ENCODE measurements at places on chromosomes 1 and 21.

DNA sequence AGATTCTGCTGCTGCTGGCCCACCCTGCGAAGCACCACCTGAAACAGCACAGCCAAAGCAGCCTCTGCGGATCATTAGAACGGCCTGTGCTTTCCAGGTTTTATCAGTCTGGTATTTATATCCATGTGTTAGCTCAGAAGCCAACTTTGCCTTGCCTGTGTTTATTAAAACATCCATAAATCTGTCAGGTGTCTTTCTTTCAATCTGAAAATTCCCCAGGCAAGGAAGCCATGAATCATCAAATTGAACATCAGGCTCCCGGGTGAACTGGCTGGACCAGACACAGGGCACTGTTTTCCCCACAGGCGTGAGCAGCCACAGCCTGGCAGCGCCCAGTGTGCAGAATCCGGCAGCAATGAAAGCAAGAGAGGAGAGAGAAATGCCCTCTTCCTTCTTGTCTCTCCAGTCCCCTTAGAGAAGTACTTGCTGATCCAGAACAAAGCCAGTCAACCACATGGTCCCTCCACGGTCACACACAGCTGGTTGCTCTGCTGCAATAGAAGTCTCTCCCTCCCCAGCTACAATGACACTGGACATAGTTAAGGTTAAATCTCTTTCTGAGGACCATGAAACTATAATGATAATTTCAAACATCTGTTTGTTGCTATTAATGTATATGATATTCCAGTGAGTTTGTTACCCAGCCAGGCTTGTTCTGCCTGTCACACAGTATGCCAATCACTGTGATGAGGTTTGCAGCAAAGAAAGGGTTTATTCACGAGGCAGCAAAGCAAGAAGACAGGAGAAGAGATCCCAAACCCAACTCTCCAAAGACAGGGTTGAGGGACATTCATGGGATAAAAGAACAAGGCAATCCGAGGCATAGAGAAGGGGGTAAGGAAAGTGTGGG, 212.1 kb upstream of the FMN2 start:
- DNase-seq: no peak

- DNase-seq: no peak
Observed at GRCh38 chr1:177902266-177902665, 67.6 kb downstream of the SEC16B start.

DNA sequence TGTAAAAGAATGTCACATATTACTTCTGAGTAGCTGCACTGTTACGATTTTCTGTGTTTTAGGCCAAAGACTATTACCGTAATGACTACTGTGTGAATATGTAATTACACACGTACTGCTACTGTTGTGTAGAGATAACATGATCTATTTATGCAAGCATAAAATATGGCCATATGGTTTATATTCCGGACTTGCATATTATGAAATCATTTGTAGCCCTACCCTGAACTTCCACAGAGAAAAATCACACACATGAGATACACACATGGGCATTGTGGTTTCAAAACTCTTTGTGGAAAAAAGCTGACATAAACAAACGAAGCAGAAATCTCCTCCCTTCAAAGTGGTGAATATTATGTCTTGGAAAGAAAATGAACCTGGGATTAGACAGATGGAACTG, 373.0 kb upstream of the ADAMTS5 start:
- DNase-seq: peak; percentile 70

- no peak for DNase-seq
Observed at GRCh38 chr21:42026082-42026435, 15.9 kb upstream of the ZBTB21 start.

DNA sequence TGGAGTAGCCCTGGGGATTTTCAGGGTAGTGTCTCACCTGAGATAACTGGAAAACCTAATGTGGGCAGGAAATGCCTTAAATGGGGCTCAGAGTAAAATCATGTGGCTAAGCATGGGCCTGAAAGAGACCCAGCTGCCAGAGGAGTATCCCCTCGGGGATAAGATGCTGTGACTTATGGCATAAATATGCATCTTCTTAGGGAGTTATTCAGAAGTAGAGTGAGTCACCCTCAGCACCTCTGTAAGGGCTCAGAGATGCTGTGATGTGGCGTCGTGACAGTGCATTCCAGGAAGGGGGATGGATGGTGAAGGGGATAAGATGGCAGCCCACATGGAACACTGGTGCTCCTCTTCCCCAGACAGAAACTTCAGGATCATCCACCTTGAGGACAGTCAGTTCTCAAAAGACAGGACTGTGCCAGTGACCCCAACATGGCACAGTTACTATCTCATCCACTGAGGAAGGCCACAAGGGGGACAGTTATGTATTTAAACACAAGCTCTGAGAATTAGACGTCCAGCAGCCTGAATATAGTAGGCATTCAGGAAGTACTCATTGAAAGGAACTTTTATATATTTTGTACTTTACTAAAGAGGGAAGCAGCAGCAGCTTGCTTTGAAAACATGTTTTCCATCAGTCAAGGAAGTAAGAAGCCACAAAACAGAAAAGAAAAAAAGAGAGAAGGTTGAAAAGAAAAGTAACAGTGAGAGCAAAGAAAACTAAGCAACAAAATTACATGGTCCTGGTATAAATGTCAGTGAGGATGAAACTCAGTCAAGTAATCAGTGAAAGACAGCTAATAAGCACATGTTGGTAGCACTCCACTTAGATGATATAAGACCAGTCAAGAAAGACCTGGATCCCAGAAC, 8.3 kb downstream of the IL24 start:
- DNase-seq: peak; percentile 98
